ENCODE measurements at places on chromosomes 11 and 22.

- no peak for DNase-seq
Observed at GRCh38 chr11:19380375-19380774, 139.6 kb upstream of the E2F8 start.

GRCh38 chr11:10379871-10380568 lies 75.0 kb upstream of the AMPD3 start:
- DNase-seq = no peak

GRCh38 chr11:131064373-131064991 lies 148.2 kb upstream of the SNX19 start:
- DNase-seq = no peak

- DNase-seq = no peak
Observed at GRCh38 chr11:2588809-2589537, 110.8 kb downstream of the KCNQ1OT1 start.

- no peak for DNase-seq
Observed at GRCh38 chr11:128857341-128857740, 9.8 kb downstream of the KCNJ1 start.

DNA sequence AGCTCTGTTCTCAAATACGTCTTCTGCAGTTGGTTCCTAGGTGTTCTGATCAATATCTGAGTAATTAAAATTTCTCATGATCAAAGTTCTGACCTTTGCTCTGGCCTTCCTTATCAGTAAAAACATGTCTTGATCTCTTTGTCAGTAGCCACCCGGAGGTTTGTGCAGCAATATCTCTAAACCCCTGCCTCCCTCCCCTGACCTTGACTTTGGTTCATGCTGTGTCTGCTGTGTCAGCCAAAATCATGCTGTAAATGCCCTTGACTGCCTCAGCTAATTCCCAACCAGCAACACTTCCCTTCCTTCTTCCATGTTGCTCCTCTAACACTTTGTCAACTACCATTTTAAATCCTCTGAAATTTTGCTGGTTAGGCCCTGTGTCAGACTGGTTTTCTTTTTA lies 424.7 kb downstream of the FAM181B start:
- DNase-seq = no peak

DNA sequence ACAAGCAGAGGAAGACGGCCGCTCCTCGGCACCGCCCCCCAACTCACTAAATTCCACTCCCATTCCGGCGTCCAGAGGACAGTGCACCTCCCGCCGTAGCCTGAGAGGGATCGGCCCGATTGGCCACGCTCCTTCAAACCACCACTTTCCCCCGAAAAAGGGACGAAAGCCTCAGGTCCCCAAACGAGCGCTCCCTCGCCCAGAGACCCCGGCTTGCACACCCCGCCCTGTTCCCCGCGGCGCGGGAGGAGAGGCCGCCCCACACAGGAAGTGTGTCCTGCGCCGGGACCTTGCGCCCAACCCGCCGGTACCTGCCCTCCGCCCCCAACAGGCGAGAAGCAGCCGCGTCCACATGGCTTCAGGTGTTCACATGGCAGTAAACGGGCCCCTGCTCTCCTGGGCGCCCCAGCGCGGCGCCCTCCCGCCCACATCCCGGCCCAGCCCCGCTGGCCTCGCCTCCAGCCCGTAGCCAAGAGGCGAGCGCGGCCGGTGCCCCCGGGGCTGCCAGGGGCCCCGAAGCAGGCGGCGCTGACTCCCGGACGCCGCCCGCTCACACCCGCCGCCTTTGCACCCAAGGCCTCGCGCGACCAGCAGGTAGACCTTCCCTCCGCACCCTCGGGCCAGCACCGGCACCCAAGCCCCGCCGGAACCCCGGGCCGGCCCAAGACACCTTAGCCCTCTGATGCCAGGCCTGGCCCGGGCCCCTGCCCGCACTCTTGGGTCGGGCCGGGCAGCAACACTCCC lies 849 bp downstream of the TCF20 start:
- peak; percentile 74 for DNase-seq

DNA sequence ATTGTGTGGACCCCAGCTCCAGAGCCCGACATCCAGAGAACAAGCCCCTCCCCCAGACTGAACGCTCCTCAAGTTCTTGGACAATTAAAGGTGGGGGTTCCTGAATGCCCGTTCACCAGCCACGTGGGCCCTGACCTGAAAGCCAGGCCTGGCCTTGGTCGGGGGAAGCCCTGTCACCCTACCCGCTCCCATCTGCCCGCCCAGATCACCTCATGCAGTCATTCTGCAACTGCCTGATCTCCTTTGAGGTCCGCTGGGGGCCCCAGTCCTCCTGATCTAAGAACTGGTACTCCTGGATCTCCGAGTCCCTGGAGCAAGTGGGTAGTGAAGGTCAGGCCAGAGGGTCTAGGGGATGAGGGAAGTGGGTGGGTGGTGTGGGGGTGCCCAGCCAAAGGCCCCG lies 9.1 kb upstream of the NAALADL1 start:
- no peak for DNase-seq

DNA sequence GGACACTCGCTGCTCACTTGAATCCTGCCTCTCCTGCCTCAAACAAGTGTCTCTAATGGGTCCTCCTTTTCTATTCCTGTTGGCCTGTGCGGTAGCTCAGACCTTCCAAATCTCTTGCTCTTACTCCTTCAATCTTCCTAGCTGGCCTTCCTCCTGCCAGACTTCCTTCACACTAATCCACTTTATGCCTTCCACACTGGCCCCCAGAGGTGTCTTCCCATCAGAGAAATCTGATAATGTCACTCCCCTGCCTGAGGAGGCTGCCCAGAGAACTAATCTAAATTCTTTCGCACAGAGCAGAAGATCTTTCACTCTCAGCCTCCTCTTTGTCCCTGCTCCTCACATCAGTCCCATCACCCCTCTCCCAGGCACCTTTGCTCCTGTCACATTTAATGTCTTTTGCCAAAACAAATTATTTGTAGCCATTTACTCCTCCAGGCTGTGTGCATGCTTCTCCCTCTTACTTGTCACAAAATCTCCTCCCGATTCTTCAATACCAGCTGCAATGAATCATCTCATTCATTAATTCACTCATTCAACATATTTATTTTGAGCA lies 175.7 kb downstream of the MAML2 start:
- no peak for DNase-seq

GRCh38 chr11:90407350-90407749 lies 184.5 kb upstream of the CHORDC1 start:
- DNase-seq = no peak

DNA sequence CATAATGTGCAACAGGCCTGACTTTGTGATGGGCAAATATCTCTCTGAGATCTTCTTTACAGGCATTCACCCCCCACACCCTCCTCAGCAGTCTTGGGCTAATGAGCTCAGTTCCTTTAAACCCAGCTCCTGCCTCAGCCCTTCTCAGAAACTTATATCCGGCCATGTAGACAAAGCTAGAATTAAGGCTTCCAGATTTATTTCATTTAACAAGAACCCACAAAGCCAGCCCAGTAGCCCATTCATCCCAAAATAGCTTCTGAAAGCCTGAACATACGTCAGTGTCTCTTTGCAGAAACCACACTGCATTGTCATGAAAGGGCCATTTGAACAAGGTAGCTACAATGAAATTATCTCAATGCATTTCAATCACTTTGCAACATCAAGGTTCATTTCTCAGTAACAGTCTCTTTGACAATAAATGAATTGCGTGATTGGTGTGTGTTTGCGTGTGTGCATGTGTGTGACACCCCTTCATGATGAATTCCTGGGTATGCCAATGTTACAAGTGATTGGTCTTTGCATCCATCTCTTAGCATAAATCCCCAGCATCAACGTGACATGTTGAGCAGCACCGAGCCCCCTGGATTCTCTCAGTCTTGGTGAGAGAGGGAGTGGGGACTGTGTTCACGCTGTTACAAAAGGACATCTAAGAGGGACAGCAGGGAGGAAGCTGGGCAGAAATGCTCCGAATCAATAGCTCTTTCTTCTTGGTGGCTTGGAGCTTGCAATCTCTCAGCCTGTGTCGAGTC lies 299.6 kb downstream of the KIRREL3 start:
- no peak for DNase-seq

DNA sequence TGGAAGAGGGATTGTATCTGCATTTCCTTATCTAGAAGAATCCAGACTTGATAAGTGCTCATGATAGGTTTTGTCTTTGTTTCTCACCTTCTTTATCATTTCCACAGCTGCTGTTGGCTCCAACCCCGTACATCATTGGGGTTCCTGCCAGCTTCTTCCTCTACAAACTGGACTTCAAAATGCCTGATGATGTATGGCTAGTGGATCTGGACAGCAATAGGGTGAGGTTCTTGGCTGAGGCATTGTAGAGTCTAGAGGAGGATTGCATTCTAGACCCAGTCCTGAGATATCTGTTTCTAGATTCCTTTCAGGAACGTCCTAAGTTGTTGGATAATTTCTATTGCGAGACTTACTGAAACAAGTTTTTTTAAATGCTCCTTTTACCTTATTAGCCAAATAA lies 8.1 kb downstream of the MADD start:
- DNase-seq = no peak

DNA sequence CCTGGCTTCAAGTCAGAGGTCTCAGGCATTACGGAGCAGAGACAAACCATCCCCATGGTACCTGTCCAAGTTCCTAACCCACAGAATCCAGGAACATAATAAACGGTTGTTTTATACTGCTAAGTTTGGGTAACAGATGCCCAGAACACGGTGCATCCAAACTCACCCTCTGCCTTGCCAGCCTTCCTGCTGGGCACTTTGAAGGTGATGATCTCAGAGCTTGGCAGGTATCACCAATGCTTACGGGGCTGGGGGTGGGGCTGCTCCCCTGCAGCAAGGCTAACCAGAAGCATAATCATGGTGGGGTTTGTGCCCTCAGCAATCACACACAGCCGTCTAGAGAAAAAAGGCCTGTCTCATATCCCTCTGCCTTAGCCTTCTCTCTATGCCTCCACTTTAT lies 27.1 kb downstream of the DKK3 start:
- no peak for DNase-seq

DNA sequence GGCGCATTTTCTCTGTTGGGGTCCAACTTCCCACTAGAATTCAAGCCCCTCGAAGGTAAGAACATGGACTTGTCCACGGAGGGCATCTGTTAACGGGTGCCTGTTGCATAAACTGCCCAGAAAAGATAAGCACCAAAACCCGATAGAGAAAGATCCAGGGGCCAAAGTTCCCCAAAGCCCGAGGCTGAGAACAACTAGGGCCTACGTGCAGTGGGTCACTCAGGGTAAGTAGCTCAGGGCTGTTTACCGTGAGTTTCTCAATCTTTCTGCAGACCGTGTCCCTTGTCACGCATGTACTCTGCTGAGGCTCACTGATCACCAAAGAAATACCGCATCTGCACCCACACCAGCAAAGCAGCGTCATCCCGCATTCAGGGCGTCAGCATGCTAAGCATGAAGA lies 24.4 kb downstream of the PGA5 start:
- DNase-seq = no peak

DNA sequence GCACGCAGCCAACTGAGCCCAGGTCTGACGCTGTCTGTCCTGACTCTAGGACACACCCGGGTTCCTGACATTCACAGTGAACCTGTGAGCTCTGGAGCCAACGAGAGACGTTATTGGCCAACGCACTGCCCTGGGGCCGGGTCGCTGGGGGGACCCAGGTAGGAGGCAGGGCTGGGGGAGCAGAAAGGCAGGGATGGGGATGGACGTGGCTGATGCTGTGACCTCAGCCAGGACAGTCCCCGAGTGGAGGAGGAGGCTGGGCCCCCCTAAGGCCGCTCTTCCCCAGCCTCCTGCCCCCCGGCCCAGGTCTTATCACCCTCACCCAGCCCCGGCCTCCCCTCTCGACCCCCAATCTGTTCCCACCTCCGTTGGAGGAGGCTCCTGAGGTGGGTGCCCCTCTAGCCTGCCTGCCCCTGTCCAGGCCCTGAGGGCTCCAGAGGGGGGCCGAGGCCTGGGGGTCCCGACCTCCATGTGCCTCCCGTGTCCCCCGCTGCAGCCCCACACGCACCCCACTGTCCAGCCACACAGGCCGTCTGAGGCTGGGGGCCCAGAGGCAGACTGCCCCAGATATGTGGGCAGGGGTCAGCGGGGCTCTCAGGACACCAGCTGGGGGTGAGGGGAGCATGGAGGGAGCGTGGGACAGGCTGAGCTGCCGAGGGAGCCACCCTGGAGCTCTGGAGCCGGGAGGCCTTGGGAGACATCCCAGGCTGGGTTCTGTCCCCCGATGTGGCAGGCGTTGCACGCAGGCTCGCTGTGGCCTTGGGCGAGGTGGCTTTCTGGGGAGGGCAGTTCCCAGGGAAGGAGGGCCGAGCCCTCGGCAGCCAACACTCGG lies 29.2 kb upstream of the MUC5AC start:
- DNase-seq = no peak

- no peak for DNase-seq
Observed at GRCh38 chr11:130611791-130612251, 163.4 kb downstream of the ADAMTS15 start.

DNA sequence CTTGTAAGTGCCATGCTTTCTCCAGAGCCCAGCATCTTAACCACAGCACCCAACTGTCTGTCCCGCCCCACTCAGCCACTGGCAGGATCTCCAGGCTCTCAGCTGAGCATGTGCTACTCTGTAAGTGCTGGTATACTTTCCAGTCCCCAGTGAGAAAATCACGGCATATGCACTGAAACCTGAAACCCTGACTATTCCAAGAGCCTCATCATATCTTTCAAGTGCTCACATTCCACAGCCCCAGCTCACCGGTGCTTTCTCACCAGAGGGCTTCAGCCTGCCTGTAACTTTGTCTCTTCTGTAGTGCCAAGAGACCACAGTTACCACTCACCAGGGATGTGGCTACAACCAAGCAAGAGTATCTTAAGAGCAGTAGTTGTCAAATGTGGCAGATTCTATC lies 24.4 kb upstream of the PAMR1 start:
- DNase-seq = no peak

- no peak for DNase-seq
Observed at GRCh38 chr11:125376117-125376516, 119.9 kb downstream of the FEZ1 start.

DNA sequence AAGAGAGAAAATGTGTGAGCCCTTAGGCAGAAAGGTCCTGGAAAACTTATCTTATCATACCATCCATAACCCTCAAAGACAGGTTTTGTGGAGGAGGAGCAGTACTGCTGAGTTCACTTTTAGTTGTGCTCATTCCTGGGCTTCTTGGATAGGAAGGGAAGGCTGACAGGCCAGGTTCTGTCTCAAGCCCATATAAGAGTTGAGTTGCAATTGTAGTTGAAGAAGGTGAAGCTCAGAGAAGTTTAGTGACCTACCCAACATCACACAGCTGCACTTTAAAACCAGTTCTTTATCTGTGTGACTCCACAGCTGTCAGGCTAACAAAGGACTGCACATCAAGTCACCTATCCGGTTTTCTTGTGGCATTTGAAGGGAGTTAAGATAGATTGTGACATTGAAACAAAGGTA lies 13.0 kb downstream of the TEAD1 start:
- DNase-seq = no peak

- no peak for DNase-seq
Observed at GRCh38 chr11:27860811-27861210, 160.6 kb upstream of the BDNF start.

Measured in activated naive CD4-positive, alpha-beta T cell treated with Interleukin-2 at 50 U/mL for 16 hours (primary cell).